ENCODE measurements at places on chromosomes 7 and 10.

GRCh38 chr7:19762631-19763030, 10.8 kb downstream of the TMEM196 start:
- no peak for DNase-seq

DNA sequence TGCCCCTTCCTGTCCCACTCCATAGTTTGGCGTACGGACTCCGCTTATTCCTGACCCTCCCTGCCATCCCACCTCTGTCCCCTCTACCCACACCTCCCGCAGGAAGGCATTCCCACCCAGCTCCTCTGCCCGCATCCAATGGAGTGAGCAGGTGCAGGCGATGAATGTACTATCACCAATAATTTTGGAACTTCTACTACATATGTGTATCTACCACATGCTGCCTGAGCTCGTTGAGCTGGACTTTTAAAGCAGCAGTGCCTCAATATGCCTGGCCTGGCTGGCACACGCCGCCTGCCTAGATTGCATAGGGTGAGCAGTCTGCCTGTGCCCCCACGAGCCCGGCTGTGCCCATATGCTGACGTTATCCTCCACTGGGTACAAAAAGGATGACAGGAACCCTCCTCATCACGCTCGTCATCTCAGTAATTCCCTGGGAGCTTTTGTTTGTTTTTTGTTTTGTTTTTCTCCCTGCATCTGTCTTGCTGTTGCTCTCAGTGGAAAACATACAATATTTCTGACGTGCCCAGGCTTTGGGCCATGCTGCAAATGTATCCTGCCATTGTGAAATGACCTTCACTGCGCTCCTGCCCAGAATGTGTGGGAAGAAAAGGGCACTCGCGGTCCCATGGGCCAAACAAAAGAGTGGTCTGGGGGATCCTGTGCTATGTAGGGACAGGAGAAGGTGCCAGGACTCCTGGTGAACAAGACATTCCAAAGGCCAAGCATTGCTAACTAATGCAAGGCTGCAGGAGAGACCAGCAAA, 302.8 kb downstream of the PTPRN2 start:
- DNase-seq = peak; percentile 19

GRCh38 chr10:131424836-131425491, 113.4 kb upstream of the TCERG1L start:
- DNase-seq = no peak

DNA sequence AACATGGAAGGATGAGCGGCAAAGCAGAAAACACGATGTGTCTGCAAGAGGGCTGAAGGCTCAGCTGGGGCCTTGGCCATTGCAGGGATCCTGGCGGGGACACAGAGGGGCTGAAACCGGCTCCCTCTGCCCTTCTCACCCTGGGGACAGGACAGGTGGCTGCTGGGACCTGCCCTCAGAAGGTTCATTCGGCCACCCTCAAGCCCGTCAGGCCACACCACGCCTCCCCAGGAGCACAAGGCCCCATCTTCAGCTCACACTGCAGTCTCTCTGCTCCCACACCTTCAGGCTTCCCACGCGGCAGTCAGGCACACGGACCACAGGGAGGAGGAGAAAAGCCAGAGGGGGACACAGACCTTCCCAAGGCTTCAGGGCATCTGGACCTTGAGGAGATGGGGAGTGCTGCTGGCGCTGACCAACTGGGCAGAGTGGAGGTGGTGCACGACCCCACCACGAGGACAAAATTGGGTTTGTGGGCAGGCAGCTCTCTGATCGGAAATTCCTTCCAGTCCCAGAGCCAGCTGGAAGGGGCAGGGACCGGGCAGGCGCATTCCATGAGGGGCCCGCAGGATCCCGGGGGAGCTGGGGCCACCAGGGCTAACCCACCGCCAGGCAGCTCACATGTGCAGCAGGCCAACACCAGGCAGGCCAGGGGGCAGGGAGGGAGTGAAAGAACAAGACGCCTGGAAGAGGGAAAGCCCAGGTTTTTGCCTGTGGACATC, 104.0 kb downstream of the MAD1L1 start:
- no peak for DNase-seq

- DNase-seq = no peak
Measured at GRCh38 chr10:62308101-62308500, 39.5 kb upstream of the RTKN2 start.

GRCh38 chr7:157352516-157352915, 15.7 kb downstream of the DNAJB6 start:
- no peak for DNase-seq

DNA sequence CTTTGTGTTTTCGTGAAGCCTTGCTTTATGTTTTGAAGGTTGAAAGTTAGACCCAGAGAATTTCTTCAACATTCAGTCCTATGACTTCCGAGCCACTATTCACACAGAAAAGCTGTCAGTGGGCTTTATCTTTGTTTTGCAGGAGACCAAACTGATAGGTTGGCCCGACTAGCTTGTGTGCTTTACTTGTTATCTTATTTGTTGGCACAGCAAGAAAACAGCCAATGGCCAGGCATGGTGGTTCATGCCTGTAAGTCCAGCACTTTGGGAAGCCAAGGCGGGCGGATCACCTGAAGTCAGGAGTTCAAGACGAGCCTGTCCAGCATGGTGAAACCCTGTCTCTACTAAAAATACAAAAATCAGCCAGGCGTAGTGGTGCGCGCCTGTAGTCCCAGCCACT, 16.0 kb upstream of the GDI2 start:
- DNase-seq = no peak

GRCh38 chr10:75740541-75740940, 309.1 kb downstream of the LRMDA start:
- DNase-seq = no peak

DNA sequence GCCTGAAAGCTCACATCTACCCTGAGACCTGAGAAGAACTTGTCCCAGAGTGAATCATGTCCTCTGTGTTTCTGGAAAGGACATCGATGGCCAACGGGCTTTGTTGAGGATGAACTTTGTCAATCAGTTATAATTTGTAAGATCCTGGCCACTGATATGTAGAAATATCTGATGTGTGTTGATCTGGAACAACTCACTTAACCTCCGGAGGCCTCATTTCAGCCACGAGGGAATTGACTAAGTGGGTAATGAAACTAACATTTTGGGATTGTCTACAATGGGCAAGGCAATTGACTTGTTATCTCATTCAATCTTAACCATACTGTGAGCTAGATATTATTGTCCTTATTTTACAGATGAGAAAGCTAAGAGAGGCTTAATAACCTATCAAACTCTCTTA, 468.1 kb upstream of the NRP1 start:
- DNase-seq = no peak
